ENCODE measurements at places on chromosomes 2 and 18.
A peak's percentile ranks its signal among the peaks of the same experiment; 100 is the strongest.

DNA sequence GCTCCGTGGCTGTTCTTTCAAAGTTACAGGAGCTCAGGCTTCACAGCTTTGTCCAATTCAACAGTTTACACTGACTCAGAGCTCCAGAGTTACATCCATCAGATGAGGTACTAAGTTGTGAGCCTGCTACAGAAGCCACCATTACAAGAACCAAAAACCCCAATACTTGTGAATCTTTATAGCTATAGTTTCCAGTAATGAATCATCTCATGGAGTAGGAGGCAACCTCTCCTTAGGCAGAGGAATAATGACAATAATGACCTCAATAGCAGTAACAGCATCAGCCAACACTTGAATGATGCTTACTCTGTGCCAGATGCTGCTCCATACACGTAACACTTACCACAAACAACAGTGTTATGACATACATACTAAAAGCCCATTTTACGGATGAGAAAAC lies 3.6 kb downstream of the ZC3H8 start:
- no peak for ATAC-seq

DNA sequence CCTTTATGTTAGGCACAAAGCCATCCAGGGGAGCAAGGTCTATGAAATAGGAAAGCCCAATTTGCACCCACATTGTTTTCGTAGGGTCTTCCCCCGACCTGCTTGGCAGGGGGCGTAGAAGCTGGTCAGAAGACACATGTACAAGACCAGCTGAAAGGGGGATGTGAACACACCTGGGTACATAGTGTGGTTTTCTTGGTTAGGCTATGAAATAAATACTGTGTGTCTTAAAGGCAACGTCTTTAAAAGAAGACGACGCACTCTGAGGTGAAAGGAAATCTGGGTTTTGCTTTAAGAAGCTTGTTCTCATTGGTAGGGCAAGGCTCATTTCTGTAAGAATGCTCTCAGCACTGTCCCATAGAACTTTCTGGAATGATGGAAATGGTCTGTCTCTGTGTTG lies 60.0 kb upstream of the KLF7 start:
- no peak for ATAC-seq

DNA sequence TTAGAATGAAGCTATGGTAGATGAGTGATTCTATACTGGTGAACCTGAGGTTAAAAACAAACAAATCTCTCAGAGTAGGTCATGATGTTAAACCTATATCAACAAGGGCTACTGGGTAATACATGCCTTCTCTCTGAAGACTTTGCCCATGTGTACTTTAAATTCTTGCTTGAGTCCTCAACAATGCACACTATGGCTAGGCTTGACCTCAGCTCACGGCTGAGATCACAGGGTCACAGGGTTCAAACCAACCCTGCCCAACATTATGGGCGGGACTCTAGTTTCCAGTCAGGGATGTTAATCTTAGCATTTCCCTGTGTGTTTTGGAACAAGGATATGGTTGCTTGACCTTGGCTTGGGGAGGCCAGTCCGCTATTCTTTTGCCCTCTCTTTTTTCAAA lies 7.7 kb downstream of the CD28 start:
- no peak for ATAC-seq

- no peak for ATAC-seq
Observed at GRCh38 chr2:120809151-120809550, 73.5 kb downstream of the GLI2 start.

- peak; percentile 83 for ATAC-seq
Observed at GRCh38 chr2:12931186-12931844, 214.6 kb downstream of the TRIB2 start.

GRCh38 chr2:59425247-59425646 lies 1128.2 kb downstream of the BCL11A start:
- no peak for ATAC-seq

GRCh38 chr2:107810734-107811133 lies 16.0 kb upstream of the RGPD4 start:
- ATAC-seq: no peak

DNA sequence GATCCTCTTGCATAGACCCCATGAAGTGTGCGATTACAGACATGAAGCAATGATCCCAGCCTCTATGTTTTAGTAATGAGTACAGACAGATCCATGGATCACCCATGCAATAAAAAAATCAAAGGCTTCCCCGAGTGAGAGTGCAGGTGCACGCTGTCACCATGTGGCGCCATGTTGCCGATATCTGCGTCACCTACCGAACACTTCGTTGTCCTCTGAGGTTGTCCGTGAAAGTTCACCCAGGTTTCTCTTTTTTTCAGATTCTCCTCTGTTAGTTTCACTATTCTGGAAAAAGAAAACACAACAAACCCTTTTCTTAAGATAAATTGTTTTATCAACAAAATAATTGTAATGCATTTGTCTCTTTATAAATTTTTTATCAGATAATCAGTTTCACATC lies 66.5 kb downstream of the MBP start:
- no peak for ATAC-seq

DNA sequence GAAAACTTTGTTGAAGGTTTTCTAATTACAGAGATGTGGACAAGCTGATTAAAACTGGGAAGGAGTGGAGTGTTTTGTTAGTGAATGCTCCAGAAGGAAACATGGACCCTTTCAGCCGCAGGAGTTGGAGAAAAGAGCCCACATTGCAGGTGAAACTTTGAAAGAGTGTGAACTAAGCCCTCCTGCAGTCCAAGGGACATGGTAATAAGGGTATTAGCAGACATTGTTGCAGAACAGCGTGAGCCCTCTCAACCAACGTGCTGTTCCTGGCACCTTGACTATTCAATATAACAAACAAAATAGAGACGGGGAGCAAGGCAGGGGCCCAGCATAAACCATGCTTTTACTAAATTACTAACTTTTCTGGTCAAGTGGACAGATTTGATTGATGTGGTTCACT lies 122.7 kb downstream of the EPHA4 start:
- ATAC-seq: no peak

DNA sequence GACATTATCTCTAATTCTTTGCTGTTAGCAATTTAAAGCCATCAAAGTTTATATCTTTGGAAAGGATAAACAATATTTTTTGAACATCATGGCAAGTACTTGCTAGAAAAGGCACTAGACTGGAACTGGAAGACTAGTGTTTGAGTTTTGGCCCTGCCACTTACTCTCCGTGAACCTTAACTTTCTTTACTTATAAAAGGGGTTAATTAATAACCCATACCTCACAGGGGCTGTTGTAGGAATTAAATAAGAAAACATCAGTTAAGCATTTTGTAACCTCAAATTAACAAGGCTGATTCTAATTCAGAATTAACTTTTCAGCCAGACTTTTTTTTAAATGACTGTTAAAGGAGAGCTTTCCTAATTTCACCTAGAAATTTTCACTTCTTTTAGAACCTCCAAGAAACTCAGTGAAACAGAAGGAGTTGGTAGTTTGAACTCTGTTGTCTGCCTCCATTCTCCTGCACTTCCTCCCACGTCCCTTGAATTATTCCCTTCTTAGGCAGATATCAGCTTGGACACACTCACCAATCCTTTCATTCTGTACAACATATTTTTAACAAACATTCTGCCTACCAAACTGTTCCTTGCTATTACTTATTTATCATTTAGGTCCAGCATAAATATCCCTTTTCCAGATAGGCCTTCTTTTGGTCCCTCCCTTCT lies 79.5 kb downstream of the COX7A2L start:
- ATAC-seq: no peak

GRCh38 chr2:164479460-164479859 lies 141.8 kb downstream of the GRB14 start:
- peak; percentile 78 for ATAC-seq

- no peak for ATAC-seq
Observed at GRCh38 chr2:160365716-160366367, 127.8 kb downstream of the RBMS1 start.
